Activated CD4-positive, alpha-beta T cell treated with anti-CD3 and anti-CD28 coated beads, Interleukin-2, Interleukin-6, amounts not matched to agents 100 ng/mL and 50 ng/mL, durations not matched to agents 16 hours and 8 hours (primary cell): ENCODE measurements at places on chromosomes 5 and 9.

DNA sequence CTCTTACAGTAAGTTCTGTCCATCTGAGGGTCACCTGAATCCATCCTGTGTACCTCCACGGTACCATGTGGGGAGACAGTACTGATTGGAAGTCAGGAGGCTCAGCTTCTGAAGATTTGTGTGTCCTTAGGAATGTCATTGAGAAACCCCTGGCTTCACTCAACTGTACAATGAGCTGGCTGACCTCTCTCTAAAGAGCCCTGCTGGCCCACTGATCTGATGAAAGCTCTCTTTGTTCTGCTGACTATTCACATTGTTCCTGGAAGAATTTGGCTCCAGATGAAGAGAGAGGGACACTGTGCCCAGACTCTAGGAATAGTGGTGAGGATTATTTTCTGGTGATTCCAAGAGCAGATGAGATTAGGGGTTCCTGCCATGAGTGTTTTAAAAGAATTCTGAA is 141.2 kb downstream of the LURAP1L start:
- DNase-seq, result no peak

GRCh38 chr5:94870511-94871183 is 252.2 kb downstream of the SLF1 start:
- DNase-seq, result no peak

DNA sequence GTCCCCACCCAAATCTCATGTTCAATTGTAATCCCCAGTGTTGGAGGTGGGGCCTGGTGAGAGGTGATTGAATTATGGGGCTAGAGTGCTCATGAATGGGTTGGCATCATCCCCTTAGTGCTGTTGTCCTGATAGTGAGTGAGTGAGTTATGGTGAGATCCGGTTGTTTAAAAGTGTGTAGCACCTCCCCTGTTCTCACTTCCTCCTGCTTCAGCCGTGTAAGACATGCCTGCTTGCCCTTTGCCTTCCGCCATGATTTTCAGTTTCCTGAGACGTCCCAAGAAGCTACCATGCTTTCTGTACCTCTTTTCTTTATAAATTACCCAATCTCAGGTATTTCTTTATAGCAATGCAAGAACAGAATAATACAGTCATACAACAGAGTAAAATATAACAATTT is 742 bp upstream of the LECT2 start:
- DNase-seq, result no peak

- DNase-seq, result peak; percentile 78
These were observed at the start of gene DMRT2 for GRCh38 chr9:1050125-1050895. TSS of gene DMRT2 (plus strand) at chr9:1050357. CDS start at chr9:1051614, 1,257 bp downstream.

- no peak for DNase-seq
These were observed 841 bp downstream of the ASB6 start for GRCh38 chr9:129640871-129641749.

DNA sequence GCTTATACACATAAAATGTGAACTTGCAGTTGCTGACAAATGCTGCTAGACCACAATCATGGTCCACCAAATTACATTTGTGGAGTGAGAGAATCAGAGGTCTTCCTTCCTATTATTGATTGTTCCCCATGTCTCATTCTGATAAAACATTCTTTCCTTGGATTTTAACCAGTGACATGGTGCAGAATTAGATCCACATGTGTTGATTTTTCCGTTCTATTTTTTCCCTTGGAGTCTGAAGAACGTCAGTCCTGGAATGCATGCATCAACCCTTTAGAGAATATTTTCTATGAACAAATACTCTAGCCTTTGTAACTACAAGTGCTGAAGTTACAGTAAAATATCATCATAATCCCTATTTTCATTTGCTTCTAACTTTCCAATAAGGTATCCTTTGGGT is 170.7 kb upstream of the SPRY4 start:
- no peak for DNase-seq

DNA sequence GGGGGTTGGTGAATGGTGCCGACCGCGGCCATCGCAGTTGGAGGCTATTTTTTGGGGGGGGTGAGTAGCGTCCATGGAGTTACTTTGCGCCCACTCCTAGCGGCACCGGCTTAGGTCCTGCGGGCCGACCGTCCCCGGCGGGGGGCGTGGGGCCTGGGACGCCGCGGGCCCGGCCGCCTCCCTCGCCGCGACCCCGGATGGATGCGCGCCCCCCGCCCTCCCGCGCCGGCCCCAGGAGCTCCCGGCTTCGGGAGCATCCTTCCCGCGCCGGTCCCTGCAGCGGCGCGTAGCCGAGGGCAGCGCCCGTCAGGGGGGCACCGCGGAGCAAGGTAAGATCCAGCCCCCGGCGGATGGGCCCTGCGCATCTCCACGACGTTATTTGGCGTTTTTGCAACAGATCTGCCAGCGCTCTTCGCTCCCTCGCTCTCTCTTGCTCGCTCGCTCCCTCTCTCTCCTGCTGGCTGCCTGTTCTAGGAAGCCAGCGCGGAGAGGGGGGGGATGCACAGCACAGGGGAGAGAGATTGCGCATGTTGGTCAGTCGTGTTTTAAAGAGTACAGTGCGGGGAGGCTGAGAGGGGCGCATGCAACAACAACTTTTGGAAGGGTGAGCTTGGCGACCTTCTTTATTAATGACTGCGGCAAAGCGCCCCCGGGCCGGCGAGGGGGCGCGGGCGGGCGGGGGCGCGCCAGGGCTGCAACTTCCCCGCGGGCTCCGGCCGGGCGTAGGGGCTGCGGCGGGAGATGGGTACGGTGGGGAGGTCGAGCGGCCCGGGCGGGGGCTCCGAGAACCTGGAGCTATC is 413 bp downstream of the JADE2 start:
- peak; percentile 68 for DNase-seq

DNA sequence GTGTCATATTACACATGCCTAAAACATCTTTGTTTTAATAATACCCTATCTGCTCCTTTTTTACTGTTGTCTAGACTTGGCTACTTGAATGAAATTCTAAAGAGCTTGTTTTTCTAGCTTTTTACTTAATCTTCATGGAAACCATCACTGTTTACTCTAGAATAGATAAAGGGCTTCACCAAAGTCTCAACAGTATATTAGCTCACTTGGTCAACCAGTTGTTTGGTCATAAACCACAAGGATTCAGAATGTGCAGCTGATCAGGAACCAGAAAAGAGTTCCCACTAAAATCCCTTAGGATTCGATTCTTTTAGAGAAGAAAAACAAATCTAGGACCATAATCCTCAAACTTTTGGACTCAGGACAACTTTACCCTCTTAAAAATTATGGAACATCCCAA is 38.0 kb downstream of the CDO1 start:
- no peak for DNase-seq

GRCh38 chr9:18343784-18344183 is 130.2 kb upstream of the ADAMTSL1 start:
- DNase-seq, result no peak

GRCh38 chr9:130454096-130454811 is 9.5 kb downstream of the ASS1 start:
- DNase-seq, result no peak

GRCh38 chr5:81428861-81429260 is 34.9 kb upstream of the ACOT12 start:
- no peak for DNase-seq

GRCh38 chr5:16567365-16567764 is 49.4 kb downstream of the RETREG1 start:
- no peak for DNase-seq

- peak; percentile 28 for DNase-seq
These were observed 92.9 kb upstream of the GRHPR start for GRCh38 chr9:37329576-37329975.

DNA sequence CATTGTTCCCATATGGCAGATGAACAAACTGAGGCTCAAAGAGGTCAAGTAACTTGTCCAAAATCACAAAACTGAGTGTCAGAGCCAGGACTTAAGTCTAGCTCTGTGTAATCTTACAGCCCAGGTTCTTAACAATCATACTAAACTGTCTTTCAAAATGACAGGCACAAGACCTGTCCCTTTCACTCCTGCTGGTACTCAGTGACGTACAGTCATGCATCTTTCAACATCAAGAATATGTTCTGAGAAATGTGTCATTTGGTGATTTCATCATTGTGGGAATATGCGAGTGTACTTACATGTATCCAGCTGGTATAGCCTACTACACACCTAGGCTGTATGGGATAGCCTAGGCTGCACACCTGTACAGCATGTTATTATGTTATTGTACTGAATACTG is 646.8 kb upstream of the WWC1 start:
- no peak for DNase-seq

DNA sequence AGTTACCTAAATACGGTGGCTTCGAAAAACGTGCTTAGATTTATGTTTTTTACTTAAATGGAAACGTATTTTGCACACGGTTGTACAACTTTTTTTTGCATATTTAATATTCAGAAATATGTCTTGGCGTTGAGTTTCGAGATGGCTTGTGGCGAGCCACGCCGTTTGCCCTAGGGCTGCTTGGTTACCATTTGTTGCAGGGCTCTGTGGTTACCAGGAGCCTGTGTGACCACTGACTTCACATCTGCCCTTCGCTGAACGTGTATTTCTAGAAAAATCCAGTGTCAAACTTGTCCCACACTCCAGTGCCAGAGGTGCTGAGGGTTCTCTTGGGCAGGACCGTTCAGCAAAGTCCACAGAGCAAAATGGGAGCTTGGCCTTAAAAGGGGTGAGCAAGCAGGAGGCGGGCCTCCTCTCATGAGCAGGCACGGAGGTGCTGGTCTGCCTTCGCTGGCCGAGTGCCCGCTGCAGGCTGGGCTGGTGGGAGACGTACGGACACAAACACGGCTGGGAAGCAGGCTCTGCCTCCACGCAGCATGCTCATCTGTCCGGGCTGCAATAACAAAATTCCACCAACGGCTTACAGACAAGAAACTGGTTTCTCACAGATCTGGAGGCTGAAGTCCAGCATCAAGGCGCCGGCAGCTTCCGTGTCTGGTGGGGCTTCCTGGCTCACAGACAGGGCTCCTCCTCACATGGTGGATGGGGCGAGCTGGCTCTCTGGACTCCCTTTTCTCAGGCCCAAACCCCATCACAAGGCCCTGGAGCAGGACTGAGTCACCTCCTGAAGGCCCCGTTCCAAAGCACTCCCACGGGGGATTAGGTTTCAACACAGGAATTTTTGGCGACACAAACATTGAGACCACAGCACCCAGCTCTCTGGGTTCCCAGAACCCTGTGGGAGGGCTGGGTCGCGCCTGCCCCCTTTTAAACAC is 5.4 kb downstream of the MRPL36 start:
- DNase-seq, result peak; percentile 28

DNA sequence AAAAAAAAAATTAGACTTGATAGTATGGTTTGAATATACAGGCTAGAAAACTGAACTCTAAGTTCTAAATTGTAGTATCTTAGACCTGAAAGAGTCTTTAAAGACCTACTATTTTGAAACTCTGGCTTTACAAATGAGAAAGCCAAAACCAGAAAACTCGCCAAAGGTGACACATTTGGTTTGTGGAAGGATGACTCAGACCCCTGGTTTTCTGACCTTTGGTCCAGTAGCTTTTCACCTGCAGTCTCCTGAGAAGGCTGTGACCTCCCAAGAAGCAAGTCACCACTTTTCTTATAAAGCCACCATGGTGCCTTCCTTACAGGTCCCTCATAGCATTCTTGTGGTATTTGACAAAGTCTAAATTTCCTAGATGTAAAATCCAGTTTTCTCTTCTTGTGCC is 102.1 kb upstream of the CEP78 start:
- peak; percentile 38 for DNase-seq
